ENCODE measurements at places on chromosomes 2 and 18. TPM values are rescaled to one million over a fixed set of nuclear protein-coding genes. Genes with fewer than 3 reads are reported as not detected.
A peak's percentile ranks its signal among the peaks of the same experiment; 100 is the strongest.

Gene RGPD3
- total RNA-seq, result 0.32 TPM

DNA sequence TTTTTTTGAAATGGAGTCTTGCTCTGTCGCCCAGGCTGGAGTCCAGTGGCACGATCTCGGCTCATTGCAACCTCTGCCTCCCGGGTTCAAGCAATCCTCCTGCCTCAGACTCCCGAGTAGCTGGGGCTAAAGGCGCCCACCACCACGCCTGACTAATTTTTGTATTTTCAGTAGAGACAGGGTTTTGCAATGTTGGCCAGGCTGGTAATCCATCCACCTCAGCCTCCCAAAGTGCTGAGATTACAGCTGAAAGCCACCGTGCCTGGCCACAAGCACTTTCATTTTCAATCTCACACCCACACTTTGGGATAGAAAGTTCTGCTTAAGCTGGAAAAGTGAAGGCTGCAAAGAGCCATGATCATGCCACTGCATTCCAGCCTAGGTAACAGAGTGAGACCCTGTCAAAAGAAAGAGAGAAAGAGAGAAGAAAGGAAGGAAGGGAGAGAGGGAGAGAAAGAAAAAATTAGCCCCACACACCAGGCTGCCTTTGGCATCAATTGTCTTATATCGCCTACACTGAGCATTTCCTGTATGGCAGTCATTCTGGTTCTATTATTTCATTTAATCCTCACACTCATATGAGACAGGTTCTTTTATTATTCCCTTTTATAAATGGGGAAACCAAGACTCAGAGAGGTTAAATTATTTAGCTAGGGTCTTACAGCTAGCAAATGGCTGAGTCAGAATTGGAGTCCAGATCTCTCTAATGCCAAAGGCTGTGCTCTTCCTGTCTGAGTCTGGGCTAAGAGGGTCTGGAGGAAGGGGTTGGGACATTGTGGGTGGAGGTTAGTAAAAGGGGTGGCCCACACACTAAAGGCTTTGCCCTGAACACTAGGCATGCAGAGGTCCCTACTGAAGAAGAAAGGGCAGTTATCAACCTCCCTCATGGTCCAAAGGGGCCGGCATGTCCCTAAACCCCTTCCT is 37.9 kb upstream of the PKDCC start:
- no peak for DNase-seq

Gene HRH4
- 0.31 TPM for total RNA-seq

DNA sequence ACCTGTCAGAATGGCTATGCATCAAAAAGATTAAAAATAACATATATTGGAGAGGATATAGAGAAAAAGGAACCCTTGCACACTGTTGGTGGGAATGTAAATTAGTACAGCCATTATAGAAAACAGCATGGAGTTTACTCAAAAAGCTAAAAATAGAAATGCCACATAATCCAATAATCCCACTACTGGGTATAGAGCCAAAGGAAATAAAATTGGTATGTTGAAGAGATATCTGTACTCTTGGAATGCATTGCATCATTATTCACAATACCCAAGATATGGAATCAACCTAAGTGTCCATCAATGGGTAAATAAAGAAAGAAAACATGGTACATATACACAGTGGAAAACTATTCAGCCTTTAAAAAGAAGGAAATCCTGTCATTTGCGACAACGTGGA is 77.2 kb downstream of the C1D start:
- DNase-seq, result no peak

Gene CCDC68
- not detected for total RNA-seq

DNA sequence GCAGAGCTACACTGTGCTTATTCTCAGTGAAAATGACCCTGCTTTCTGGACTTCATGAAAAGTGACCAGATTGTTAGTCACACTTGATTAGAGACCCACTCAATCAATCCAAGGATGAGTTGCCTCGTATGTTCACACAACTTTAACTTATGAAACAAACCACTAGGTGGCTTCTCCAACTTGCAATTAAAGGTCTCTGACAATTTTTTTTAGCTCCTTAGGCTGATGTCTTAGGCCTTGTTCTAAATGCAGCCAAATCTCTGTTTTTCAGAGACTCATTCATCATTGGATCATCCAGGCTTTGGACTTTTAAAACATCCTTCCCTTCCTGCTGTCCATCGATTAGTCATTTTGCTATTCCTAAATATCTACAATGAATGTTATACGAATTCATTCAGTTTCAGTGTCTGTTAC is 63.4 kb downstream of the MREG start:
- peak; percentile 4 for DNase-seq

DNA sequence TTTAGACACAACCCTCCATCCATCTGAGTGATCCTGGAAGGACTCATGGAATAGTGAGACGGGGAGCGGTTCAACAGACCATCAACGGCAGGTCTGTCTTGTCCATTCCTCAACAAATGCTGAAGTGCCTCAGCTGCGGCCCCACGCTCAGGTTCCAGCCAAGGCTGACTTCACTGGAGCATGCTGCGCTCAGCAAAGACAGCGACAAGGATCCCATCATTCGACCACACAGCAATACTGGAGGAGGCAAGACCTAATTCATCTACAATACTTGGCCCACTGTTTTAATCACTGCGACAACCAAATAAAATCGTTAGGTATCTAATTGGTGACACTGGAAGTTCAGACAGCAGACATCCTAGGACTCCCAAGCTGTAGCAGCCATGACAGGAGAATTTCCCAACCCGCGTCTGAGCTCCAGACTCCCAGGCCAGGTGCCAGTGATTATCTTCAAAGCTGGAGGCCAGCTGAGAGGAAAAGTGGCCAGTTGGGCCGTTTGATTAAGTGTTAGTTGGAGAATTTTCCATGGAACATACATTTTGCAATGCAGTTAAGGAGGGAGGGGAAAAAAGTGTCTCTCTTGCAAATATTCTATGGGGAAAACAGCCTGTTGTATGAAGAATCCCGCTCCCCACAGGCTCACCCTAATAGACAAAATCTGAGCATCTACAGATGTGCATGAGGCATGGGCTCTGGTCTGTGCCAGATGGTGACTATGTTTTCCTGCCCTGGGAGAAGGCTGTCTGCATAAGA is 92.5 kb upstream of the SLC35G4 start:
- DNase-seq, result no peak

DNA sequence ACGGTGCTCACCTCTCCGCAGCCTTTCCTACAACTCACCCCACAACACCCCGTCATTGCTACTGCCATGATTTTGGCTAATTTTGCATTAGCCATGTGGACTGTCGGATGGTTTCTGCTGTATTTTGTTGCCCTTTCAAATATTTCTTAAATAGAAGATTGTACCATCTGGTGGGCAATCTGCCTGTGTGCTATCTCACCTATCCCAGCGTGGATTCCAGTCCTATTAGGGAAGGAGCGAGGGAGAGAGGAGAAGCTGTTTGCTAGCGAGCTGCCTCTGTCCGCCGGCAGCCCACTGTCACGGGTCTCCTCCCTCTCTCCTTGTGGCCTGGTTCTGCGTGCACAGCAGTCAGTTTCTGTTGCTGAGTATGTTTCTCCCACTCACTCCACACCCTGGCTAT is 336.2 kb downstream of the TXNL1 start:
- no peak for DNase-seq

- DNase-seq, result no peak
Measured at GRCh38 chr2:137893145-137893544, 71.1 kb upstream of the HNMT start.

DNA sequence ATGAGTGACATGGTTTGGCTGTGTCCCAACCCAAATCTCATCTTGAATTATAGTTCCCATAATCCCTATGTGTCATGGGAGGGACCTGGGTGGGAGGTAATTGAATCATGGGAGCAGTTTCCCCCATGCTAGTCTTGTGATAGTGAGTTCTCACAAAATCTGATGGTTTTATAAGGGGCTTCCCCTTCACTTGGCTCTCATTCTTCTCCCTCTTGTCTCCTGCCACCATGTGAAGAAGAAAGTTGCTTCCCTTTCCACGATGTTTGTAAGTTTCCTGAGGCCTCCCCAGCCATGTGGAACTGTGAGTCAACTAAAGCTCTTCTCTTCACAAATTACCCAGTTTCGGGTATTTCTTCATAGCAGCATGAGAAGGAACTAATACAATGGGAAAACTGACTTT is 14.0 kb downstream of the DNAH7 start:
- DNase-seq, result no peak

DNA sequence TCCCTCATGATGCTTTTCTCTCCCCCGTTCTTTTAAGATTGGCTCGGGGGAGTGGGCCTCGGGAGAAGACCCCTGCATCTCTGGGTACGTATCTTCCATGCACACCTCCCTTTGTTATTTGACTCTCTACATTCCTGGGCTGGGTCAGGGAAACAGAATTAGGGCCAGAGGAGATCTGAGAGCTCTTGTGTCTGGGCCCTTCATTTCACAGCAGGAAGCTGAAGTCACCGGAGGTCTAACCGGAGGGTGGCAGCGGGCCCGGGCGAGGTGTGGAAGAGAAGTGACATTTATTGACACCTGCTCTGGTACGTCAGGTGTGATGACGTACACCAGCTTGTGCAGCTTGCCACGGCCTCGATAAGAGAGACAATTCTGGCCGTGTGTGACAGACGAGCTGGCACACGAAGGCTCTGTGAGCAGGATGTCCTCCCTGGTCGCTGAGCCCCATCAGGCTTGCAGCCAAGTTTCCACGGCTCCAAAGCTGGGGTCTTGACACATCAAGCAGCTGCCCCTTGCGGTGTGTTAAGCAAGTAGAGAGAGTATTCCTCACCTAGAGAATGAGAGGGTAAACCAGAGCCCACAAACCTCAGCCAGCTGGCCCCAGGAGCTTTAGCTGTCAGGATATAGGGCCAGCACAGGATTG is 30.4 kb downstream of the TOGARAM2 start:
- DNase-seq, result peak; percentile 91

Gene HTR2B
- not detected for total RNA-seq

DNA sequence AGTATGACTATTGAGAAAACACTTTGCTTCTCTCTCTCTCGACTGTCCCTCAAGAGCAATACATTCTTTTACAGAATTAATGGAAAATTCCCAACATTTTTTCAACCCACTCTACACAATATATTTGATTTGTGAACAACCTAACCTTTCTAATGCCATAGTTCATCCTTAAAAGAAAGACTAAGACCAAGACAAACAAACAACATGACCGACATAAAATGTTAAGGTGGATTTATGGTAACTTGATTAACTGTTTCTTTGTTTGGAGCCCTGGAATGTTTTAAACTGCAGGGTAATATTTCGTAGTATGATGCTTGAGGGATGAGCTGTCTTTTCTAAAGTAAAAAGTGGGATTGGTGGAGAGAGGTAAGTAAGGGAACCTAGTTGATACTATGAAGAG is 738.2 kb downstream of the MBD2 start:
- DNase-seq, result no peak

Gene SLC16A14
- total RNA-seq, result 0.49 TPM
